ENCODE measurements at places on chromosomes 2 and 18.

DNA sequence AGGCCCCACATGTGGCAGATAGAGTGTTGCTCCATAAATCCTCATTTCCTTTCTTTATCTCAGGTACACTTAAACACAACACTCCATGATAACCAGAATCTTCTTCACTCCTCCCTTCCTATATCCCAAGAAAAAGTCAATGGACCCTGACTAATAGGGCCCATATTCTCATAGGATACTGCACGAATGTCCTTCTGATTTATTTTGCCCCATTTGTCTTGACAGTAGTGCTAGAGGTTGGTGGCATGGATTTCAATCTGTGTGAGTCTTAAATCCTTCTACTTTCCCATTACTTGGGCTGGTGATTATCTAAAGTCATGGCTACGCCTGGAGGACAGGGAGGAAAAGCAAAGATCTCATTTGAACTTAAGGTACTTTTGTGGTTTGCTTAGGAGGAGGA lies 156.0 kb downstream of the ACOXL start:
- no peak for DNase-seq

GRCh38 chr2:64837116-64837731 lies 152.0 kb upstream of the SLC1A4 start:
- no peak for DNase-seq

- DNase-seq, result no peak
These were observed 20.4 kb downstream of the RPIA start for GRCh38 chr2:88711897-88712296.

- DNase-seq, result no peak
These were observed 83.8 kb downstream of the FAM117B start for GRCh38 chr2:202718614-202719013.

DNA sequence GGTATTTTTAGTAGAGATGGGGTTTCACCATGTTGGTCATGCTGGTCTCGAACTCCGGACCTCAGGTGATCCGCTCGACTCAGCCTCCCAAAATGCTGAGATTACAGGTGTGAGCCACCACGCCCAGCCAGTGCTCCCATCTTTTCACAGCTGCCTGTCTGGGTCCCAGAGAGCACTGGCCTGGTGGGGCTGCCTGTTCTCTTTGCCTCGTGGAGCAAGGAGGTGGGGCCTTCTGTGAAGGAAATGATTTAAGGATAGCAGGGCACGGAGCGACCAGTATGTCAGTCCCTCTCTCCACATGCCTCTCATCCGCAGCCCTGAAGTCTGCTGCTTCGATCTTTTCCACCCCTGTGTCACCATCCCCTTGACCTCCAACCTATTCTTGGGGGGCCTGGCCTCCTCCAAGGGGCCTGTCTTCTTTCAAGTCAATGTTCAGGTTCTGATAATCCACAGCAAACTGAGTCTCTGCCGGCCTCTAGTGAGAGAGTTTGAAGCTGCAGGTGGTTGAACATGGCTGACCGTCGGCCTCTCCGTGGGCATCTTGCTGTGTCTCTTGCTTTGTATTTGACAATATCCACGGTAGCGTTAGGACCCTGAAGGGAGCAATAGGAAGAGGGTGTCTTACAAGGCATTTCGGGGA lies 28.2 kb upstream of the GIGYF2 start:
- no peak for DNase-seq

DNA sequence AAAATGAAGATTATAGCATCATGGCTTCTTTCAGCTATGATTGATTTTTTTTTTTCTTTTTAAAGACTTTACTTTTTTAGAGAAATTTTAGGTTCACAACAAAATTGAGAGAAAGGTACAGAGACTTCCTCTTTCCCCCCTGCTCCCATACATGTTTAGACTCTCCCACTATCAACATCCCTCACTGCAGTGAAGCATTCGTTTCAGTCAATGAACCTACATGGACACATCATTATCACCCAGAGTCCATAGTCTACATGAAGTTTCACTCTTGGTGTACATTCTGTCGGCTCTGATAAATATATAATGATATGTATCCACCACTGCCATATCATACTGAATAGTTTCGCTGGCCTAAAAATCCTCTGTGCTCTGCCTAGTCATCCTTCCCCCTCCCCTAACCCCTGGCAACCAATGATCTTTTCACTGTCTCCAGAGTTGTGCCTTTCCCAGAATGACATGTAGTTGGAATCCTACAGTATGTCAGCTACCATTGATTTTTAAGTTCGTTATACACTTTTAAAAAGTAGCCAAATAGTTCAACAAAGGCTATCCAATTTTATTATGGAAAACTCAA lies 86.8 kb downstream of the GPD2 start:
- no peak for DNase-seq

DNA sequence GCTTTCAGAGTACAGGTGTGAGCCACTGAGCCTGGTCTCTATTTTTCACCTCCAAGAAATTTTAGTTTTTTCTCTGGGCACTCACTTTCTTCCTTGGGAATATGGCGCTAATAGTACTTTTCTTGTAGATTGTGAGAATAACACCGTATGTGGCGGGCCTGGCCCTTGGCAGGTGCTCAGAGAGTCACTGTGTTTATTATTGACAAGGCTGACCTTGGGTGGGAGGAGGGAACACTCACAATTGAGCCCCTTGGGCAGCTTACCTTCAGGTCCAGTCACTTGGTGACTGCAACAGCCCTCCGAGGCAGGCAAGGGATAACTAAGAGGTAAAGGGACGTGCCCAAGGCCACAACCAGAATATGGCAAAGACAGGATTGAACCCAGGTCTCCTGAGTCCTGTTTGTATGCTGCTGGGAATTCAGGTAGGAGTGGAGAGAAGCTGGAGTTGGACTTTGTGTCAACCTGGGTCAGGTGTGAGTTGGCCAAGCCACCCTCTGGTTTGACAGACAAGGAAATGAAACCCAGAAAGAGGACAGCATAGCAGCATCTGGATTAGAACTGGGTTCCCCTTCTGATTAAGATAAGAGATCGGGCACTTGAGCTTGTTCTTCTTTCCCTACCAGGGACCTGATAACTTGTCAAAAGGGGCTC lies 2.8 kb upstream of the STK25 start:
- DNase-seq, result no peak

DNA sequence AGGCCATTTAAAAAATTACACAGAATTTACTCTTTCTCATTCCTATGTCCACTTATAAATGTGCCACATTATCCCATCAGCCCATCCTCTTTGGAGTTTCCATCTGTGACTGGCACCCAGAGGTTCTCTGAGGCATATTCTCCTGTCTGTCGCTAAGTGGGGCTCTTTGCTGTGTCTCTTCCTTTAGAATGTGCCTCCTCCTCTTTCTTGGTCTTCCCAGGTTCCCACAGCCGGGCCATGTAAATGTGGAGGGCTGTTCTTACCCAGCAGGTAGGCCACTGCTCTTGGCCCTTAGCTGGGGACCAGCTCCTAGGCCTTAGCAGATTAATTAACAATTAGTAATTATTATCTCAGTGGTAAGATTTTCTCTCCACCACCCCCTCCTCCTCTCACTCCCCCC lies 167.0 kb downstream of the INSIG2 start:
- no peak for DNase-seq

DNA sequence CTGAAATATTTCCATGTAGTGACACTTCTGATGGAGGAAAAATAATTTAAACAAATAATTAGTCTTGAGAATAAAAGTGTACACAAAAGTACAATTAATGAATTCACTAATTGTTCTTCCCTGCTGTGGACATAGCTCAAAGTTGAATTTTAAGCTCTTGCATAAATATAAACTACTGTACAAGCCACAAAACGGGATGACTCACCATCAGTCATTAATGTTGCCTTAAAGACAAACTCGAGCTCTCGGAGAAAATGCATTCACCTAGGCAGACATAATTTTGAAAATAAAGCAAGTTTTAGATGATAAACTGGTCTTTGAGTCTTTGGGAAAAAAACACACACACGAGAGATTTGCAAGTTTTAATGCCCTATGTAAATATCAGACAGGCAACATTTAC lies 436.4 kb downstream of the ZNF521 start:
- no peak for DNase-seq

GRCh38 chr2:104820126-104820525 lies 33.8 kb upstream of the POU3F3 start:
- no peak for DNase-seq

DNA sequence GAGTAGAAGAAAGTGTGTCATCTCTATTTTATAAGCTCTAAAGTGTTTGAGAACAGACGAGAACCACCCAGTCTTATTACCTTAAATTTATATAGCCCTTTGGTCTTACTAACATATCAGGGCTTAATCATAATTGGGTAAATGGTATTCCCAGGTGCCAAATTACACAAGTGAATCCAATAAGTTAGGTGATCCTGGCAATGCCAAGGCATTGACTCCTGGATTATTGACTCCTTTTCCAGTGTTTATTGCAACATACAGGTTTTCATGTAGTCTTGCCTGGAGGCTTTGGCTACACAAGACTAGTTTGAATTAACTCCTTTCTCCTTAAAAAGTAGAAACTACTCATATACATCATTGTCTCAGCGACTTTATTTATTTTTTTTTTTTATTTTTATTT lies 59.7 kb upstream of the MAPRE2 start:
- DNase-seq, result no peak

DNA sequence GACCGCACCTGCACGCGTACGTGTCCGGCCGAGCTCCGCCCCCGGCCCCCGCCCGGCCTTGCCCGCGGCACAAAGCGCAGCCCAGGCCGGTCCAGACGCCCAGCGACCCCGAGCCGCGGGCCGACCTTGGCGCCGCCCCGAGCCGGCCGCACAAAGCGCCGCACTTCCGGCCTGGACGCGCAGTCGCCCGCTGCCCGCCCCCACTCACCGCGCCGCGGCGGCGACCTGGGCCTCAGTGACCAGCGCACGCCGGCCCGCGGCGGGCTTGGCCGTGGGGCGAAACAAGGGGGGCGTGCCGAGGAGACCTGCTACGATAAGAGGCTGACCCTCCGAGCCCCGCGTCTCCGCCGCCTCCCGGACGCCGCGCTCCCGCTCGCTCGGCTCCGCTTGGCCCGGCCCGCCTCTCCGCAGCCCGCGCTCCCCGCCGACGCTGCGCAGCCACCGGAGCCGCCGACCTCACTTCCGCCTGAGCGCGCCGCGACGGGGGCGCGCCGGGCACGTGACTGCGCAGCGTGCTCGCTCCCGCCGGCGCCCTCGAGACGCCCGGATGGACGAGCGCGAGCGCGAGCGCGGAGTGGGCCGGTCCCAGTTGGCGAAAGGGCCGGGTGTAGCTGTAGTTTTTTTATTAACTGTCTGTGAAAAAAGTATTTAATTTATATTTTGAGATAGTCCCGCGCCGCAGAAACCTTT lies at the start of gene FAM168B:
Gene FAM168B, minus strand, starts transcription at position 455 of the 690 bp plus-strand sequence. CDS start 10,814 bp downstream, outside the sequence.
- DNase-seq, result peak; percentile 84

DNA sequence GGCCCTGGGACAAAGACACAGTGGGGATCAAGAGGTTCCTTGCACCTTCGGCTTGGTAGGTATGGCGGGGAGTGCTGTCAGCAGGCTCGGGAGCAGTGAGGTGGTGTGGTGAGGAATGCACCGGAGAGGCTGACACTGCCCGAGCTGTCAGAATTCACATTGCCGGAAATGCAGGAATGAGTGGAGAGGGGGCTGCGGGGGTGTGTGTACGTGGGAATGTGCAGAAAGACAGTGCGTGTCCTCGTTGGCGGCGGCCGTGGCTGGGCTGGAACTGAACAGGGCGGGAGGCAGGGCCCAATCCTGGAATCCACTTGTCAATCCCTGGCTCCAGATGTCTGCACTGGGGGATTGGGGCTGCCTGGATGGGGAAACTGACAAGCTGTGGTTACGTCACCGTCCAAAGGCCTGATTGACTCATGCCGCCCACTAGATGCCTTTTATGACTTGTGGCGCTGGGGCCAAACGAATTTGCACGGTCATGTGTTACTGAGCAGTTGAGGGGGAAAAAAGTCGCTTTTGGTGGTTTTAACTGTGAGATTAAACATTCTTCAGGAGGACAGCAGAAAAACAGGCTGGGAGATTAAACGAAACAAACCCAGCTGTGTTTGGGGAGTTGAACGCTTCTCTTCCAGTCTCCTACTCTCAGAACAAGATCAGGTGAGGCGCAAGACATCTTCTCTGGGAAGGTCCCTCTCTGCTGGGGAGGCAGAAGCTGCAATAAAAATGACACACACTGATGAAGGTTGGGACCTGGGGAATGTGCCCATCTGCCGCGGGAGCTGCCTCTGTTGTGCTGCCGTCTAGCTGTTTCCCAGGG lies 189.4 kb upstream of the GLI2 start:
- no peak for DNase-seq

GRCh38 chr2:119668546-119668945 lies 10.5 kb upstream of the TMEM177 start:
- no peak for DNase-seq

GRCh38 chr2:33531549-33532059 lies 55.2 kb downstream of the RASGRP3 start:
- DNase-seq, result no peak

- DNase-seq, result no peak
These were observed 51.7 kb downstream of the CABYR start for GRCh38 chr18:24190590-24190989.

DNA sequence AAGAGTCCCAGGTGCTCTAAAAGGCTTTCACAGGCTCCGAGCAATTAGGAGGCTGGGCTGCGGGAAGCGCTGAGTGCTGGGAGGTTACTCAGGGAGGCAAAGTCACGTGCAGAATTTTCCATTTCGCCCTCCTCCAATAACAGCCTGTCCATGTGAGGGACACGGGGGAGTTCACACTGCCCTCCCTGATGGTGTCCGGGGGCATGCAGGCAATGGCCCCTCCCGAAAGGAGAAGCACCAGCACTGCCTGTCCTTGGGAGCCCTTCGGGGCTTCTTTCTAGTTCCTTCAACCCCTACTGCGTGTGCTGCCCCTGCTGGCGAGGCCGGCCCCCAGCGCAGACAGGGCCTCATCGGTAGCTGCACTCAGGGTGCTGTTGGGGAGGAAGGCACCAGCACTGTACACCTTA lies 63.1 kb upstream of the HPCAL1 start:
- DNase-seq, result no peak

- no peak for DNase-seq
These were observed 629.9 kb upstream of the ACVR2A start for GRCh38 chr2:147214914-147215313.

GRCh38 chr2:152038441-152038958 lies 60.3 kb downstream of the CACNB4 start:
- no peak for DNase-seq

DNA sequence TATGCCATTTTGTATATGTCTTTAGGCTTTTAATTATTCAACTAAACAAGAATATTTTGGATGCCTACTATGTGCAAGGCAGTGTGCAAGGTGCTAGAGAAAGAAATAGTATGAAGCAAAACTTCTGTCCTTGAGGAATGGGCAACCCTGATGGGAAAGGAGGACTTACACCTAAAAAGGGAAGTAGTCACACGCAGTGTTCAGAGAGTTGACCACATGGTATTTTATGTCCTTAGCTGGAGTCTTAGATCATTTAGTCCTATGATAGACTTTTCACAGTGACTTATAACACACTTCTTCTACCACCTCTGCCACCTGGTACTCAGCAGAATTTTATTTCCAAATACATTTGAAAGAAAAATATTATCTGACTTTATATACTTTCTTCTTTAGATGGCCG lies 291.6 kb downstream of the PLCL1 start:
- no peak for DNase-seq

- DNase-seq, result no peak
These were observed 321.2 kb upstream of the FANCL start for GRCh38 chr2:58562276-58562675.

GRCh38 chr2:230203110-230203676 lies 16.6 kb downstream of the SP110 start:
- no peak for DNase-seq

Measured in stimulated activated CD4-positive, alpha-beta T cell treated with anti-CD3 and anti-CD28 coated beads, Interleukin-15, amount 100 ng/mL, for 1 hour (primary cell).